Ovary (tissue), 10 donors: ENCODE measurements at places on chromosomes 4 and X.

- DNase-seq = no peak
These were observed 32.2 kb downstream of the CFAP299 start for GRCh38 chr4:80367737-80368136.

- DNase-seq = no peak
These were observed 173.9 kb downstream of the RTL9 start for GRCh38 chrX:110532581-110532931.

DNA sequence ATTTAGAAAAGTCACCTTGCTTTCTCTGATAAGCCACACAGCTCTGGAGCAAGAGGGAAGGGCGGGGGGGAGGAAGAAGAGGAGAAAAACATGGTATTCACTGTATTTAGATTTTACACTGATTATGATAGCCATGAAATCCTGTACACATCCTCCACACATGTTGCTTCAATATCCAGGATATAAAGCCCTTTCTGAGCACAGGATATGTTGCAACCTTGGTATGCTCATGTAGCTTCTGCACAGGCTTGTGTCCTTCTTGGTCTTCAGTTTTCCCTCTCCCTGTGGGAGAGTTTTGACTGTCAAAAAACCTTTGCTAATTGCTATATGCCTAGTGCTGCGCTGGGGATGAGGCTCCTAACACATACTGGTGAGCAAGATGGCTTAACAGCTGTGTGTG is 61.9 kb upstream of the DAPP1 start:
- DNase-seq = no peak

DNA sequence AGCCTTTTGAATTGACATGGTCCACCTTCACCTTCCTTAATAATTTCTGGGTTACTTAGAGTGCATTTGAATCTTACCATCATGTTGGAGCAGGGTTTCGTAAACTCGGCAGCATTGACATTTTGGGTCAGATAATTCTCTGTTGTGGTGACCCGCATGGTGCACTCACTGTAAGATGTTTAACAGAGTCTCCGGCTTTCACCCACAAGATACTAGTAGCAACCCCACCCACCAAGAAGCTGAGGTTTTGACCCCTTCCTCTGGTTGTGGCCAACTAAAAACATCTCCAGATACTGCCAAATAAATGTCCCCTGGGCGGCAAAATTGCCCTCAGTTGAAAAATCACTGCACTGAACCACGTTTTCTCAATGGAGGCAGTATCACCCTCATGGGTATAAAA is 62.7 kb downstream of the CHST7 start:
- no peak for DNase-seq

DNA sequence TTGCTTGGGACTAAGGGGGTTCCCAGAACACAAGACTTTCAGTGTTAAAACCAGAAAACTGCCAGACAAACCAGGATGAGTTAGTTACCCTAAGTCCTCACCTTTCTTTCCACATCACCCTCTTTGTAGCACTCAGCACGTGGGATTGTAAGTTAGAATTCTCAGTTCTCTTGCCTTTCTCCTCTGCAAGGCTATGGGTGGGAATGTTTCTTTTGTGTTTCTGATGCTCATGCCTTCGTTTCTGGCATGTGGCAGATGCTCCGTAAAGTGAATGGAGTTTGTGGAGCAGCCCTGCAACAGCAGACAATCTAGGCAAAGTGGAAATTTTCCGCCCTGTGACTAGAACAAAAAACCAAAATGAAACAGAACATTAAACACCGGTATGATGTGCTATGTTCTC is 64.7 kb upstream of the SPP1 start:
- no peak for DNase-seq

DNA sequence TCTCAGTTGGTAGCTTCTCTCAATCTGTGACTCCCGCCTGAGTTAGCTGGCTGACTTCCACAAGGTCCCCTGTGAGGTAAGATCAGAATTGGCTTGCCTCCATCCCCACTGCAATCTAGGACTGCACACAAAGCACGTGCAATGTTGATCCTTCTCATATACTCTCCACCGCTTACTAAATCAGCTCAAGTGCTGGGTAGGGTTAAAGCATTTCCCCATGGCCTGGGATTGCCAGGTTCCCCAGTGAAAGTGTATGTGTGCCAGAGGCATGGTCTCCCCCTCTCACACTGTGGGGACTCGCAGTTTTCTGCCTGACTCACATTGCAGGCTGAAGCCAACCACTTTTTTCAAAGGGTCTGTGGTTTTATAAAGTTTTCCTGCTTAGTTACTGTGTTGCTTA is 886.9 kb downstream of the FAM133A start:
- no peak for DNase-seq

DNA sequence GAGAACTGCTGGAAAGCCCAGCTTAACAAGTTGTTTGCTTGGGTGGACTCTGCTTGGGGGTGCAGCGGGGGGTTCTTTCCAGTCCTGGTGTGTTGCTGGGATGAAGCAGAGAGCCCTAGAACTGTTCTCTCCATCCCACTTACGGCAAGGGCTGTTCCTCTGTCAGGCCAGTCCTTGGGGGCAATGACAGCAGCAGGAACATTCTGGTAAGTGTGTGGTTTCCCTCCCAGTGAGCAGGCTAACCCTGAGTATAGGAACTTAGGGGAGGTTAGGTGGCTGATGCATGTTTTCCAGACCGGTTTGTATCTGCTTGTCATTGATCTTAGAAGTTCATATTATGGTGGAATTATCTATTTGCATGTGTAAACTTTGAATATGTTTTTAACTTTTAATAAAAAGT is 46.9 kb upstream of the TLR2 start:
- no peak for DNase-seq

DNA sequence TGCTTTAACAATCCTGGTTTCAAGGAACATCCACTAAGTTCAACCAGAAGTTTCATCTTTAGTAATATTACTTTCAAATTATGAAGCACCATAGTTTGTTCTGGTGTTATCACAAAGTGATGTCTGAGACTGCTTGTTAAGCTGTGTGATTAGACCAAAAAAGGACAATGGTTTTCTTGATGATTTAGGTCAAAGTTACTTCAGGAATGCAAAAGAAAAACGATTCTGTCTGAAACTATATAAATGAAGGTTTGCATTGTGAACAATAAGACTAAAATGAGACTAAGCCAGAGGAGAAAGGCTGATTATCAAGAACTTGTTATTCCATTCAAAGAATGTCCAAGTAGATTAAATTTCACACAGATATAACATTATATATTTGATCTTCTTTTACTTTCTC is 122.4 kb upstream of the ETNPPL start:
- DNase-seq = no peak
